NCI-H748 treated with DMSO at 0.1 percent for 48 hours (cell line): ENCODE measurements at places on chromosomes 2 and 18.
A peak's percentile ranks its signal among the peaks of the same experiment; 100 is the strongest.

DNA sequence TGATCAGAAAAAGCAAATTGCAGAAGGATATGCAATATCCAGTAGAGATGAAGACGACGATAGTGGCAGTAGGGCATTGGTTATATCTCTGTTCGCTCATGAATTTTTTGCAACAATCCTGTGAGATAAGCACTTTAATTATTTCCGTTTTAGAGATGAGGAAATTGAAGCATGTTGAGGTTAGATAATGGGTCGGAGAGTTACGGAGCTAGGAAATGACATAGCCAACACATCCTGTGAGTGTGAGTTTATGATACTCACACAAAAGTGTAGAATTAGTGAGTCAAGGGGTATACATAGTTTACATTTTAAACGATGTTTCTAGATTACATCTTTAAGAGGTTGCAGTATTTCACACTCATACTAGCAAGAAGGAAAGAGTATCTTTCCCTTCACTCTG lies 123.1 kb upstream of the ARL4C start:
- DNase-seq = no peak

GRCh38 chr18:62738639-62739038 lies 23.3 kb downstream of the PHLPP1 start:
- DNase-seq = no peak

GRCh38 chr18:11517704-11518103 lies 91.7 kb upstream of the SLC35G4 start:
- DNase-seq = no peak

DNA sequence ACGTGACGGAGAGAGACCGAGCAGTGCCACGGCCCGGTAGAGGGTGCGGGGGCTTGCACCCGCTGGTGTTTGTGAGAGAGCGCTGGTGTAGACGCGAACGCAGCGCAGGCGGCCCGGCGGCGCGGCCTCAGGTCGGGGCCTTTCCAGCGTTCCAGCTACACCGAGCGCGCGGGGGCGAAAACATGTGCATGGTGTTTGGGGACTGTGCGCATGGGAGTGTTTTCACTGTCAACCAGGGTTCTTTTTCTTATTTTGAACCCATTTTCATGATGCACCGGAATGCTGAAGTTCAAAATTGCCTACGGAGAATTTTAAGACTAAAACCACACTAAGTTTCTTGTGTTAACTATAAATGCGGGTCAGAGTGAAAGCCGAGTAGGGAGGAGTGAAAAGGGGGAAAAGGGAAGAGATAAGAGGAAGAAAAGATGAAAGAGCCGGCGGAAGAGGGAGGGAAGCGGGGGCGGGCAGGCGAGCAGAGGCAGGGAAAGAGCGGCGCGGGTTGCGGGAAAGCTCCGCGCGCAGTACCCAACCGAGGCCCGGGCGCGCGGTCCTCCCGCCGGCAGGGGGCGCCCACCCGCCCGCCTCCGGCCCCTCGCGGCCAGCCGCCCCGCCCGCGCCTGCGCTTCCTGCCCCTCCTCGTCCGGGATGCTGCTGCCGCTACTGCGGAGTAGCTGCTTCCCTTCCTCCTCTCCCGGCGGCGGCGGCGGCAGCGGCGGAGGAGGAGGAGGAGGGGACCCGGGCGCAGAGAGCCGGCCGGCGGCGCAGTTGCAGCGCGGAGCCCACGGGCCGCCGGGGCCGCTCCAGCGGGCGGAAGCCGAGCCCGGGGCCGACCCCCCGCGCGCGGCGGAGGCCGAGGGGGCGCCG lies at the start of gene RAB12:
Gene RAB12 (plus strand): TSS at position 643 of the 864 bp plus-strand sequence. CDS start 3 bp downstream, at position 646.
- peak; percentile 76 for DNase-seq

DNA sequence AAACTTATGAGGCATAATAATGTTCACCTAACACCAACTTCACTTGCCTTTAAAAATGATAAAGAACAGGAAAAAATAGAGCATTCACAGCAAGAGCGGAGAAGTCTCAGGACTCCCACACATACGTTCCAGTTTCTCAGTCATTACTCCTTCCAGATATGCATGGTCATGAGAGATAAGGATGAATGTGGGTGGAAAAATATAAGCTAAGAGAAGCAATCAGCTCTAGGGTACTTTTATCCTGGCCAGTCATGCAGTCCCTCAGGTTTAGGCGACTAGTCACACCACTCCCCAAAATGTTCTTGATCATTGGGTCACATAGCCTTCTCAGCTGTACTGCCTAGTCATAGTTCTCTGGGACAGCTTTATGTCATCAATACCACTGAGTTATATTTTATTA lies 29.2 kb upstream of the CCDC178 start:
- no peak for DNase-seq

DNA sequence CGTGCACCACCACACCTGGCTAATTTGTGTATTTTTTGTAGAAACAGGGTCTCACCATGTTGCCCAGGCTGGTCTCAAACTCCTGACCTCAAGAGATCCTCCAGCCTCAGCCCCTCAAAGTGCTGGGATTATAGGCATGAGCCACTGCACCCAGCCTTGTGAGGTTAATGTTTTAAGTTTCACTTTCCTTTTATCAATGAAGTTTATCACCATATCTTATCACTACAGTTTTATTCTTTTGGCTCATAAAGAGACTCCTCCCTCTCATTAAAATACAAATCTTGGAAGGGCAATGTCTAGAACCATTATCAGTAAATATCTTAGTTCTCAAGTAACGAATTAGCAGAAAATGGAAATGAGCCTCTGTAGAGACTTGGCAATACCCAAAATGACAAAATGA lies 173.8 kb downstream of the BCL11A start:
- DNase-seq = no peak

DNA sequence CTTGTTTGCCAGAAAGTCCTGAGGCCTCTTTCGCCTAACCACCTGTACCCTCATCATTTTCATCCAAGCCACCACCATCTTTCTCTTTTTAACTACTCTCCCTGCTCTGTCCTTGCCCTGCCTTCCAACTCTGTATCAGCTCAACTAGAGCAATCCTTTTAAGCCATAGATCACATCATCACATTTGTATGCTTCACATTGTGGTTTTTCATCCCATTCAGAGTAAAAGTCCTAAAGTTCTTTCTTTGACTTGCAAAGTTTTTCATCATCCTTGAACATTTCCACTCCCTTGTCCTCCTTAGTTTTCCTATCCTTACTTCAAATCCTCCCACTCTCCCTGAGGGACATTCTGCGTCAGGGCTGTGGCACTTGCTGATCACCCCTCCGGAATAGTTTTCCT lies 73.9 kb downstream of the SLC39A10 start:
- no peak for DNase-seq

- no peak for DNase-seq
Observed at GRCh38 chr2:167814881-167815718, 432.3 kb downstream of the STK39 start.

GRCh38 chr18:10271481-10271880 lies 183.0 kb upstream of the APCDD1 start:
- no peak for DNase-seq

GRCh38 chr2:705971-706511 lies 28.8 kb upstream of the TMEM18 start:
- DNase-seq = no peak

DNA sequence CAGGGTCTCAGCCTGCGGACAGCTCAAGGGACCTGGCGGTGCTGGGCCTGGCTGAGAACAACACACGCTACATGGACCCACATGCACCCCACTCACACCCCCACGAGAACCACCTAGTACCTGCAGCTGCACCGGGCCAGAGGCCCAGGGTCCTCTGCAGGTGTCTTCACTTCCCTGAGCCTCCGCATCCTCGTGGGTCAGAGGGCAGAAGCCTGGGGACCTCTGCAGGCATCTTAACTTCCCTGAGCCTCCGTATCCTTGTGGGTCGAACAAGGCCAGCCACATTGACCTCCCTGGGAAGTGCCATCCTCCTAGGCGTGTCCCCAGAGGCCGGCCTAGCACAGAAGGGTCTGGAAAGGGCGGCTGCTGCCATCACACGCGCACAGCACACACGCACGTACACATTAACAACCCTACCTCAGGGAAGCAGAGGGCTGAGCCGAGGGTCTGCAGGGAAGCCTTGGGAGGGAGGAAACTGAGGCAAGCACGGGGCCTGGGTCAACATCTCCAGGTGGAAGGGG lies 62.5 kb upstream of the HPCAL1 start:
- DNase-seq = no peak

DNA sequence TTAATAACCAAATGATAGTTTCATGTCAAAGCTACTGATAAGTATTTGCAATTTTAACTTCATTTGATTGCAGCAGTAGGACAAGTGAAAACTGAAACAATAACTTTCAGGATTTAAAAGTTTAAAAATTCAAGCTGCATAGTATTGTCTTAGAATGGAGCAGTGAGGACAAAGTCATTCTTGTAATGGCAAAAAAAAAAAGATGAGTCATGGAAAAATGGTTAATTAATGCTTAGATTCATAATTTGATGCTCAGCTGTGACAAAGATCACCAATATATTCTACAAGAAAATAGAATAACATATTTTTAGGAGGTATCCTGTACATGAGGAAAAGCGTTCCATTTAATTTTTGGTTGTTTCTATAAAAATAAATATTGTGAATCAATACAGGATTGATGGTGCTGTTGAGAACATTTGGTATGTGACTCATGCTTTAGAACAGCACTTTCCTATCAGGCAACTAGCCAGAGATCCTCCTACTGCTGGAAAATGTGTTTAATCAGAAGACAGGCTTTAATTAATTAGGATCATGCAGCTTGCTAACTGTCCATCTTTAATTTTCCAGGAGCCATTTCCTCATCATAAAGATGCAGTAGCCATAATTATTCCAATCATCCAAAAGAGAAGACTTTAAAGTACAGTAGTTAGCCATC lies 239.0 kb upstream of the MMADHC start:
- DNase-seq = no peak
